ENCODE measurements at places on chromosomes 7 and 10.
A peak's percentile ranks its signal among the peaks of the same experiment; 100 is the strongest.

GRCh38 chr7:121517591-121517990, 121.5 kb upstream of the FAM3C start:
- DNase-seq: no peak

GRCh38 chr10:75733135-75733890, 301.9 kb downstream of the LRMDA start:
- DNase-seq: no peak

DNA sequence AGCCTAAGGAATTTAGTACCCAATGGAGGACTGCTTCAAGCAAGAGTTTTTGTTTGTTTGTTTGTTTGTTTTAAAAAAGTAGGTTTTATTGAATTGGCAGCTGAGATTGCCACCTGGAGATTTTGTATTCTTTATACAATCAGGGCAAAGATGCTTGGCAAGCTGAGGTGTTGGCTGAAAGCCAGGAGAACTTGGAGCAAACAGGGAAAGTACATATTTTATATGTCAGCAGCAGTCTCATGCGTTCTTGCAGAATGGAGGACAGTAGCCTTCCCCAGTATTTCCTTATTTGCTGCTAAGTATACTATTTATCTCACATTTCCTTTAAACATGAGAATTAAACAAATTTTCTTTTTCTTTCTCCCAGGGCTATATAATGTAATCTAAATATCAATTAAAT, 22.6 kb upstream of the ICA1 start:
- DNase-seq: peak; percentile 8

GRCh38 chr7:128067983-128068382, 36.7 kb upstream of the LRRC4 start:
- no peak for DNase-seq
